Activated CD8-positive, alpha-beta memory T cell treated with anti-CD3 and anti-CD28 coated beads, Interleukin-2, amount 50 U/mL, for 4 hours (primary cell): ENCODE measurements at places on chromosomes 1 and 21.
A peak's percentile ranks its signal among the peaks of the same experiment; 100 is the strongest.

DNA sequence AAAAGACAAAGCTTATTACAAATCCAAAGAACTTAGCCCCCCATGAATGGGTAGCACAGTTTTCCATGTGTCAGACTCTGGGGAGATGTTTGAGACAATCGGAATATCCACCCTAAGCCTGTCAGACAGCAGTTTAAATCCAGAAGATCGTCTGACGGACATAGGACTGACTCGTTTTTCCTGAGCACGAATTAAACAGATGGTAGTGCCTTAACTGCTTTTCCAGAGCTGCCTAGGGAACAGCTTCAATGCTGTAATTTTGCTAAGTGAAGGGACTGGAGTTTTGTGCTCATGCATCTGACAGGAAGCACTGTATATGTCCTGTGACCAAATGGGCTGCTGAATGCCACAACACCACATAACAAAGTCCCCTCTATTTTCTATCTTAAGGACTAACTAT lies 48.6 kb downstream of the PCNX2 start:
- no peak for DNase-seq

DNA sequence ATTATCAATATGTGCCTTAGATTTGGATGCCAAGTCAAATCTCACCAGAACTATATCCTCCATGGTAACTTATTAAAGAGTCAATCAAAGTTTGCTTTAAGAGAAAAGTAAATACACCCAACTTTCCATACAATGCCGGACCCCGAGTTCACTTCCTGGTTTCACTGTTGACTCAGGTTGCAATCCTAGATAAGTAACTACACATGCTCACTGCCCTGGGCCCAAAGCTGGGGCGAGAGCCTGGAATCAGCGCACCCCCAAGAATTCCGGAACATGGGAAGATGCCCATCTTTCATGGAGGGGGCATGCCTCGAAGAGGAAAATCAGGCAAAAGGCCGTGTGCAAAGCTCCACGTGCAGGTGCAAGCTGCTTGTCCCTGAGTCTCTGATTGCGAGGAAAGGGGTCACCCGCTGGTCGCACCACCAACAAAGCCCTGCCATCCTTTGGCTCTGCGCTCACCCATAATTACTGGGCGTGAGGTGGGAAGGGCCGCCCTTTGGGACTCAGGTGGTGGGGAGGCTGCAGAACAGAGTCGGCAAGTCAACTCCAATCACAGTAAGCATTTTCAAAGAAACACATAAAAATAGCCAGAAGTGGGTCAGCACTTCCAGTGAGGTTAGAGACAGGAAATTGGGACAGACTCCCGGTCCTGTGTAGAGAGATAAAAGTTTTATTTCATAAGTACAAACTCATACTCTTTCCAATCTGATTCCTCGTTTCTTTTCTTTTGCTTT lies 167.7 kb downstream of the TOMM20 start:
- DNase-seq: no peak

DNA sequence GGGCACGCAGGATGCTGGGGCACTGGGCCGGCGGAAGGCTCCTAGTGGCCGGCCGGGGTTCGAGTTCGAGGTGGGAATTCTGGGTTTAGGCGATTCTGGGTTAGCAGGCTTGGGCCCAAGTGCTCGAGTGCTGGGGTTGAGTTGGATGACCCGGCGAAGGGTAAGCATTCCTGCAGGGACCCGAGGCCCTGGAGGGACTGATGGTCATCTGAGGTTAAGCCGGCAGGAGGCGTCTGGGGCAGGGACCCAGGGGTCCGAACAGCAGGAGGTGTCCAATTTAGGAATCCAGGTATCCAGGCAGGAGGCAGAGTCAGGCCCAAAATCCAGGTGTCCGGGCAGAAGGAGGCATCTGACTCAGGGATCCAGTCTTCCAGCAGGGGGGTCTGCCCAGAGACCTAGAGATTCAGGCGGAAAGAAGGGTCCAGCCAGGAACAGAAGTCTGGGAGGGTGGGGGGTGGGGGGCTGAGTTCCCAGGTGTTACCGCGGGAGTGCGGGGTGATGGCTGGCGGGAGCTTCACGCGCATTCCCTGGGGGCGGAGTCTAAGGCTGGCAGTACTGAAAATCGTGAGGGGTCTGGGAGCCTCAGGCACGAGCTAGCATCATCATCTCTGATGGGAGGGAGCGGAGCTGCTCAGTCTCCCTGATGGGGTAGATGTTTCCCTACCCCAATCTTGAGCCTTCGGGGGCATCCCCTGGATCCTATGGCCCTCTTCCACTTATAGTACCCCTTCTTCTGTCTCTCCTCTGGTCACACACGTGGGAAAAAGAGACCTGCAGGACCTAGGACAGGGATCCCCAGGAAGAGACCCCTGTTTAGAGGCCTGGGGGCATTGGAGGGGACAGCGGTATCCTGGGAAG lies 585 bp downstream of the GPR3 start:
- DNase-seq: peak; percentile 24

DNA sequence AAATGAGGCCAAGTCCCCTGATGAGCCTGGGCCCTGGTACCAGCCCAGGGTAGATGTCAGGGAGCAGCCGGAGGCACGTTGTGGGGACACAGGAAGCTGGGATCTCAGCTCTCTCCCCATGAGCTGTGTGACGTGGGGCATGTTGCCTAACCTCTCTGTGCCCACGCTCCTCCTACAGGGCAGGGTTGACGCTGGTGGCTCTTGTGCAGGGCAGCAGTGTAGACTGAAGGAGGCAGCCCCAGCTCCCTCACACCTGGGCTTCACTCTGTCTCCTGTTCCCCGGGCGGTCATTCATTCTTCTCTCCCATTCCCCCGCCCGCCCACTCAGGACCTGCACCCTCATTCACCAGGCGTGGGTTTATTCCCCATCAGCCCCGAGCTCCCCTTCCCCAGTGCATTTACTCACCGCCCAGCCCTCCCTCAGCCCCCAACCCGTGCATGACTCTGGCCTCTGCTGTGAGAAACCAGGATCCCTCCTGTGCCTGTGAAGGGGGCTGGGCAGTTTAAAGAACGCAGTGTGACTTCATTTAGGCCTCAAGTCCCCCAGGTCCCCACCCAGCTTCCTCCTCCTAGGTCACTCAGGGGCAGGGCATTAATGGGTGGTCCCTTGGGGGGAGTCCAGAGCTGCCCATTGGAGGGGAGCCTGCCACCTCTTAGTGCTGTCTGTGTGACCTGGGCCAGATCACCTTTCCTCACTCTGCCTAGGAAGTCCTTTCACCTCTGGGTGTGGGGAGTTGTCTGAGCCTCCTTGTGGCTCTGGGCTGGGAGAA lies 285.7 kb downstream of the PTPRU start:
- DNase-seq: no peak

DNA sequence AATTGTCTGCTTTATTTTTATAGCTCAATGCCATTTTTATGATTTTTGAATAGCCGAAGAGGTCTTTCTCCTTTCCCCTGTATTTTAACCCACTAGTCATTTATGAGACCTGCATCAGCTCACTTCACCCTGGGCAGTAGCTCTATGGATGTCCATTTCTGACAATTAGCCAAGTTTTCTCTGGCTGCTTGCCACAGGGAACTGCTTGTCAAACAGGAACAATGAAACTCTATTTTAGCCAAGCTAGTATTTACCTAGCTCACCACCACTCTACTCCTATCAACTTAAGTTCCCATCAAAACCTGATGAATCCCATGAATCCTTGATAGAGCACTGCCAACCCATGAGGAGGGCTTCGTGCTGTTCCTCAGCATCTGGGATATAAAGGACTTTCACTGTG lies 406.7 kb downstream of the RWDD3 start:
- no peak for DNase-seq

DNA sequence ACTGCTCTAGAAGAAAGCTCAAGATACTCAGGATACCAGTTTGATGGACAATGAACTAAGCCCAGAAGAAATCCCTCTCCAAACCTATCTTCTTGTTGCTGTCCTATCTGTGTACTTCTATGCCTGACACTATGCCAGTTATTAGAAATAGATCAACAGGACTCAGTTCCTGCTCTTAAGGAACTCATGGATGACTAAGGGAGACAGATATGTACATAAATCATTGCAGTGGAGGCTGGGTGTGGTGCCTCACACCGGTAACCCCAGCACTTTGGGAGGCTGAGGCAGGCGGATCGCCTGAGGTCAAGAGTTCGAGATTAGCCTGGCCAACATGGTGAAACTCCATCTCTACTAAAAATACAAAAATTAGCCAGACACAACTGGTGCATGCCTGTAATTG lies 42.4 kb upstream of the AK4 start:
- no peak for DNase-seq

- DNase-seq: no peak
Observed at GRCh38 chr21:29238053-29238966, 60.4 kb upstream of the BACH1 start.

DNA sequence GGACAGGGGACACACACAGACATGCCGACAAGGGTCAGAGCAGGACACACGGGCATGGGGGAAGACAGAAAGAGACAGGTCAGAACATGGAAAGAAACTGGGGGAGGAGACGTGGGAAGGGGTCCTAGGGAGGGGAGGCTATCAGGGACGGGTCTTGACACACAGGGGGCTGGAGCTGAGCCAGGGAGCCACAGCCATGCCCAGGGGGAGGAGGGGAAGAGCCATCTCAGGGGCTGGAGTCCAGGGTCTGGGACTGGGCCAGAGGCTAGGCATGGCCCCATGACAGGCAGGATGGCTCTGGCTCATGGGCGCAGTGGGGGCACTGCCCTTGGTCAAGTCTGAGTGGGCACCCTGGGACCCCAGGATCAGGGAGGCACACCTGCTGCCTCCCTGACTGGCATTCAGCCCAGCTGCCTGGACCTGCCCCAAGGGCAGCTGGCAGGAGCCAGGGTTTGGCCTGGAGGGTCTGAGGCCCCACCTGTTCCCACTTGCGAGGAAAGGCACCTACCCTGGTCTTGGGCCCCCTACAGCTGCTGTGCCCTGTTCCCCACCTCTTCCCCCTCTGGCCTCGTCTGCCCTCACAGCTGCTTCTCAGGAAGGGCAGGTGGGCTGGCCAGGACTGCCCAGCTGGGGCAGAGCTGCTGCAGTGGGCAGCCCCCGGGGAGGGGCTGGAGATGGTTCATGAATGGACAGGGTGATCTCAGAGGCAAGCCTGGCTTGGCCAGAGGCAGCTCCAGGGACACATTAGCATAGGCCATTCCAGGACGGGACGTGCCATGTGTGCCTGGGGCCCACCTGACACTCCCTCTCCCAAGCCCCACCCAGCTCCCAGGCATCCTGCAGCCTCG lies 42.9 kb downstream of the HSPG2 start:
- no peak for DNase-seq

- no peak for DNase-seq
Observed at GRCh38 chr1:114522264-114522575, 11.2 kb upstream of the TRIM33 start.

DNA sequence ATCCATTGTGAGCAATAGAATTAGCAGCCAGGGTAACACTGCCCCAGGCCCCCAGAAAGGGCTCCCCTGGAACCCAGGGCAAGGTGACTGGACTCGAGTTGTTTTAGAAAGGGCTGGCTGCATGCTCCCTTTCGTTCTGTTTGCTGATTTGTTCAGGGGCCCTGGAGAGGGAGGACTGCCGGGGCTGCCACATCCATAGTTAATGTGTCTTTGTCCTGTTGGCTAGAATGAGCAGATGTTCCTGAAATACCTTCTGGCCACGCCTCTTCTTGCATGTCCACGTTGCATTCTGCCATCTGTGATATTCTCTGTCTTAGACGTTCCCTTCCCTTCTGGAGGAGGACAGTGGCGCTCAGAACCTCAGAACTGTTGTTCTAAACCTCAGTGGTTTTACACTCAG lies 118.8 kb downstream of the AJAP1 start:
- no peak for DNase-seq
